ENCODE measurements at places on chromosomes 4 and X. TPM values are rescaled to one million over a fixed set of nuclear protein-coding genes. Genes with fewer than 3 reads are reported as not detected.

DNA sequence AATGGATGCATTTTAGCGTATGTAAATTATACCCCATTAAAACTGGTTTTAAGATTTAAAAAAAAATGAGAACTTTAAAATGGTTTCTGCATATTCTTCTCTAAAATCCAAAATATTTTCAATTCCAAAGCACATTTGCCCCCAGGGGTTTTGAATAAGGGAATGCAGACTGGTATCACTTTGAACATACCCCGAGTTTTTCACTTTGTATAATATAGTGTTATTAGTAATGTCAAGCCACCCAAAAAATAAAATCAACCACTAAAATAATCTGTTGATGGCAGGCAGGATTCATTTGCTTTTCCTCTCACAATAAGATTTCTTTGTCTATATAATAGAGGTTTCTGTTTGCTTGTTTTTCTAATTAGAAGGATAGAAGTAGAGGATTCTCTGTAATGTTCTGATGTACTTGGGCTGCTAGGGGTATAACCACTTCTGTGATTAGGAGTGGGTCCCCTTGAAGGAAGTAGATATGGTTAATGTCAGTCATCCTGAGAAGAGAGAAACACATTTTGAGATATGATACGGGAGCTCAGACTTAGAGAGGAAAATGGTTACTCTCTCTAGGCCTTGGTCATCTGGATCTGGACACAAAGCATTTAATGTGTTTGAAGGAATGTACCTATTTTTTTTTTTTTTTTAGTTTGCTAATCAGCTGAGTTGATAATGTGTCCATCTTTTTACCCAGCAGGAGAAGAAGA lies 9.3 kb upstream of the LIN54 start:
- no peak for DNase-seq

DDX53 gene
- total RNA-seq: not detected

MAP3K15 gene
- total RNA-seq: not detected

H2BW2 gene
- total RNA-seq: not detected

GRCh38 chr4:117957571-117957970 lies 76.7 kb upstream of the NDST3 start:
- DNase-seq: no peak

WFS1 gene
- 4.7 TPM for total RNA-seq

GRCh38 chr4:72935462-72935861 lies 134.1 kb downstream of the COX18 start:
- no peak for DNase-seq

DNA sequence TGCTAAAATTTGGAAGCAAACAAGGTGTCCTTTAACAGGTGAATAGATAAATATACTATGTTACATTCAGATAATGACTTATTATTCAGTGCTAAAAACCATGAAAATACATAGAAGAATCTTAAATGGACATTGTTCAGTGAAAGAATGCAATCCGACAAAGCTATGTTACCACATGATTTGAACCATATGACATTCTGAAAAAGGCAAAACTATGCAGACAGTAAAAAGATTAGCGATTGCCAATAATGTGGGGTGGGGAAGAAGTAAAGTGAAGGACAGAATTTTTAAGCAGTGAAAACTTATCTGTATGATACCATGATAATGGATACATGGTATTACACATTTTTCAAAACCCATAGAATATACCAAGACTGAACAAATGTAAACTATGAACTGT lies 926.9 kb downstream of the FAT4 start:
- DNase-seq: no peak

NUDT10 gene
- total RNA-seq: 0.29 TPM

- DNase-seq: no peak
Observed at GRCh38 chr4:1766106-1767060, 26.7 kb upstream of the FGFR3 start.

DNA sequence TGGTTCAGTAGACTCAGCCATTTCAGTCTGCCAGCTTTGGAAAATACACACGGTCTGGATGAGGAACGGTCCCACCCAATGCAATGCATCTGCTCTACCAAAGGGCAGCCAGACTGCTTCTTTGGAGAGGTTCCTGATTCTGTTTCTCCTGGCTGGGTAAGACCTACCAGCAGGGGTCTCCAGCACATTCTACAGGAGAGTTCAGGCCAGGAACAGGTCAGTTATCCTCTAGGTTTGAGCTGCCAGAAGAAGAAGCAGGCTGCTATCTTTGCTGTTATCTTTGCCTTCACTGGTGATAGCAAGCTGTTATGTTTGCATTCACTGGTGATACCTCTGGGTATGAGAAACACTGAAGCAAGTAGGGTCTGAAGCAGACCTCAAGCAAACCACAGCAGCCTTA lies 45.5 kb upstream of the PBDC1 start:
- no peak for DNase-seq

SPOCK3 gene
- not detected for total RNA-seq

DNA sequence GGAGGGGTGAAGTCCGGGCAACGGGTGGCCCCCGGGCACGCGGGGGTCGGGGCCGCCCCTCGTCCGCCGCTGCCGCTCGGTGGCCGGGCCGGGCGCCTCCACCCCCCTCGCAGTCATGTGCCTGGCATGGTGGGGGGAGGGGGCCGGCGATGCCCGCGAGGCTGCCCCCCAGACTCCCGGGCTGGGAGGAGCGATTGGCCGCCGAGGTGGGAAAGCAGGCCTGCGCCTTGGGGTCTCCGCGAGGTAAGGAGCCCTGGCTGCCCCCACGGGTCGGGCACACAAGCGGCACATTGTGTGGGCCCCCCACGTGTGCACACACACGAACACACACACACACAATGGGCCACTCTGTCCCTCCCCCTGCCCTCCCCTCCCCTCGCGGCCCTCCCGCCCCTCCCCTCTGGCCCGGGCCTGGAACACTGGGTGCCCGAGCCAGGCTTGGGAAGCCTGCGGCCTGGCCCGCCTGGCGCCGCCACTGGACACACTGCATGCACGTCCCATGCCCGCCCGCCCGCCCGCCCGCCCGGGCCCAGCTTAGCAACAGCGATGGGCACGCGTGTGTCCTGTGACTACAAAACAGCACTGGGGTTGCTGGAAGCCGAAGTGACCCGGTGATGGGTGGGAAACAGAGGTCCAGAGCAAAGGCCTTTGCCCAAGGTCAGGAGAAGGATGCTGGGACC lies 1.3 kb downstream of the SLC6A8 start:
- no peak for DNase-seq

DNA sequence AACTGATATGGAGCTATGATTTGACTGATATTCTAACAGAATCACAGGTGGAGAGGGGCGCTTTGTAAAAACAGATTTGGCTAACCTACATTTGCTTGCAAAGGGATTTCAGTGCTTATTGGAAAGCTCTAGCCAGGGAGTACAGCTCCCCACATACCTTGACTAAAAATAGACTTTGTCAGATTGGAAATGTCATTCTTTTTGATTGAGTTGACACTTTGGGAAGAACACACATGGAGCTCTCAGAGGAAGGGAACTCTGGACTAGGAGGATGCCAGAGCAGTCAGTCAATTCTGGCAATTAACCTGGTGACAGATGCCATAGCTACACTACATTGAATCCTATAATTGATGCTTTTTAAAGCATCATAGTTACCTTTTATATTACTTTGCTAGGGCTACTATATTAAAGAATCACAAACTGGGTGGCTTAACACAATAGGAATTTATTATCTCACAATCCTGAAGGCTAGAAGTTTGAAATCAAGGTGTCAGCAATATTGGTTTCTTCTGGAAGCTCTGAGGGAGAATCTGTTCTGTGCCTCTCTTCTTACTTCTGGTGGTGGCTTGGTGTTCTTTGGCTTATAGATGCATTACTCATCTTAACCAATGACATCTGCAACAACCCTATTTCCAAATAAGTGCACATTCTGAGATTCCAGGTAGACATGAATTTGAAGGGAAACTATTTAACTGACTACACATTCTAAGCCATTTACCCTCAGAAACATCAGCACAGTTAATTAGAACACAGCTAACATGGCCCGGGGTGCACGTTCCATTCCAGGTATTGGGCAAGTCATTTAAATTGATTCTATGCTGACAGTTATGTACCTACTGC lies 8.4 kb upstream of the HERC3 start:
- no peak for DNase-seq

GRCh38 chr4:111631215-111631999 lies 513.8 kb upstream of the FAM241A start:
- no peak for DNase-seq

GRCh38 chrX:68894513-68895340 lies 65.9 kb downstream of the EFNB1 start:
- DNase-seq: no peak

- no peak for DNase-seq
Observed at GRCh38 chr4:5787311-5787710, 76.3 kb downstream of the EVC start.

DNA sequence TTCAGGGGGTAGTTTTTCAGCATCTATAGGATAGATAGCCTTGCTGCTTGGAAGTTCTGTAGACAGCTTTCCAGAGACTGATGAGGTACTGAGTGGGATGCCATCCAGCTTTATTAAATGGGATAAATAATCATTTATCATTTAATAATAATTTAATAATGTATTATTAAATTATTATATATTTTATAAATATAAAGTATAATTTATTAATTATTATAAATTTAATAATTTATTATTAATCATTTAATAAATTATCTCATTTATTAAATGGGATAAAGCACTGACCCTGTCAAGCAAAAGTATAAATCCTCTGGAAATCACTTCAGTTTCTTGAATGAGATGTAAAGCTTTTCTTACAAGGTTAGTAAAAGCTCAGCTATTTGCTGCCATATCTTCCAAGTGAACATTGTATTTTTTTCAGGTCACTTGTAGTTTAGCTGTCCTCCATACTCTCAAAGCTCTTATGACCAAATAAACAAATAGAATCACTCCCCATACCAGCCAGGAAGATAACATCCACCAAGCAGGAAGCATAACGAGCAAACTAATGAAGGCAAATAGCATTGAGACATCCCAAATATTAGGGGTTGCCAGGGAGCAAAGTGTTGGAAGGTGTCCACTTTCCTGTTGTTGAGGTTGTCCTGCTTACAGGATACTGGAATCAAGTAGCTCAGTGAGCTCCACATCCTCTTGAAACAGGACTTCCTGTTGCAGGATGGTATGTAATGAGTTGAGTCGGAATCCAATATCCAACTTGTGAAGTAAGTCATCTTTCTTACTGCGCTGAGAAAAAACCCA lies 88.9 kb downstream of the ZNF674 start:
- no peak for DNase-seq

GRCh38 chr4:180449395-180449956 lies 1793.7 kb upstream of the TENM3 start:
- DNase-seq: no peak

IL2RG gene
- 671 TPM for total RNA-seq

- DNase-seq: no peak
Observed at GRCh38 chrX:103927030-103927429, 35.4 kb upstream of the TMSB15B start.

DNA sequence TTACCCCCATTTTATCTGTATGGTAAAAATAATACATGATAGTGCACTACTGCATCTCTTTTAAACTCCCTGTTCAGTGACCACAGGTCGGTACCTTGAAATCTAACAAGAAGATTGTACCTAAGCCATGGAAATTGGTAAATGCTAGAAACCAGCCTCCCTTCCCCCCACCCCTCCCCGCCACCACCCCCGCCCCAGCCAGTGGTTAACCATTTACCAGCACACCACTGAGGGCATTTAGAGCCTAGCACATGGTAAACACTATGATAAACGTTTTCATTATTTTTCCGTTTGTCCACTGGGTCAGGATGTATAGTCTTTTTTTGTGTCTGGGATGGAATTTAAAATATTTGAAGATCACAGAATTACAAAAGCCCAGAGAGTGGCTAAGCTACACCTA lies 703 bp upstream of the FTSJ1 start:
- no peak for DNase-seq

DNA sequence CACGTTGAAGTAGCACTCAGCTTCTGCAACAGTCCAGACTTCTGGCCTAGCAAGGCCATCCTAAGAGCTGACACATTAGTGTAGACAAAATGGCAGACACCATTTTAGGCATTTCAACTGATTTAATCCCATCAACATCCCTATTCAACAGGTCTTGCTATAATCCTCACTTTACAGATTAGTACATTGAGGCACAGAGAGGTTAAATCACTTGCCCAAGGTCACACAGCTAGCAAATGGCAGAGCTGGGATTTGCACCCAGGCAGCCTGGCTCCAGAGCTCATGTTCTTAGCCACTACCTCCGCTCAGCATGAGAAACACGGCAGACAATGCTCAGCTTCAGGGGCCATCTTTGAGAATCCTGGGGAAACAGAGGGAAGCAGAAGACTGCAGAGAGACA lies 107.9 kb upstream of the TRIM2 start:
- DNase-seq: no peak

DNA sequence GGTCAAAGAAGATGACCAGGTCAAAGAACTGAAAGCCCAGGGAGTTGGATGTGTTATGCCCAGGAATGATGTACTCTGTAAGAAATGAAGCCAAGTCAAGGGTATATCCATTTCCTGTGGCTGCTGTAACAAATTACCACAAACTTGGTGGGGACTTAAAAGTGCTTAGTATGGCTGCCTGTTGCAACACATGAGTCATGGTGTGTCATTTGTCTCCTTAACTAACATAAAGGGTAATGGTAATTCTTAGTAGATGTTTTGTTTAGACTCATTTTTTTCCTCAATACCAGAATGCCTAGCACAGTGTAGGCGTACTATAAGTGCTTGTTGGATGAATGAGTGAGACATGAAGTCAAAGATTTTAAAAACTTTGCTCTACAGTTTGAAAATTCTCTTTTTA lies 45.7 kb downstream of the SYTL5 start:
- DNase-seq: no peak

GRCh38 chrX:131298036-131298435 lies 8.9 kb upstream of the IGSF1 start:
- DNase-seq: no peak

GRCh38 chr4:174475528-174475927 lies 46.8 kb downstream of the HPGD start:
- DNase-seq: no peak

DNA sequence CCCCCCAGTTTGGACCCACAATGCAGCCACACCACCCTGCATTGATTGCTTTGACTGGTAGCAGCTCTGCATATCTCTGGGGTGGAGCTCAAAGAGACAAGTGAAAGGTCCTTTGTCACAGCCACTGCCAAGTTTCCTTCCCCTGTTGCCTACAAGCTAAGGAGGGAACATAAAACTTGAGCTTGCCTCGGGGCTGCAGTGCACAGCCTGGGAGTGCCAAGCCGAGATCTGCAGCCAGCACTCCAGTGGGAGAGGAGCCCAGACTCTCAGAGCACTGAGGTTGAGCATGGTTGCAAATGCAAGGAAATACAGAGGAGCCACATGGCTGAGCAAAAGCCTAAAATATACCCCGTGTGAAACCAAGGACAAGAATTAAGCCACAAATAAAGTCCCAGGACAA lies 142.2 kb downstream of the DKK2 start:
- no peak for DNase-seq

- no peak for DNase-seq
Observed at GRCh38 chrX:13693341-13693961, 4.5 kb downstream of the RAB9A start.

- no peak for DNase-seq
Observed at GRCh38 chr4:45438047-45438446, 685.8 kb downstream of the GABRG1 start.

HSFX2 gene
- total RNA-seq: 0.82 TPM

- no peak for DNase-seq
Observed at GRCh38 chrX:25043192-25043591, 27.4 kb upstream of the ARX start.

Data from naive thymus-derived CD4-positive, alpha-beta T cell (primary cell).